Cardiac fibroblast (primary cell): ENCODE measurements at places on chromosomes 2 and 18.

DNA sequence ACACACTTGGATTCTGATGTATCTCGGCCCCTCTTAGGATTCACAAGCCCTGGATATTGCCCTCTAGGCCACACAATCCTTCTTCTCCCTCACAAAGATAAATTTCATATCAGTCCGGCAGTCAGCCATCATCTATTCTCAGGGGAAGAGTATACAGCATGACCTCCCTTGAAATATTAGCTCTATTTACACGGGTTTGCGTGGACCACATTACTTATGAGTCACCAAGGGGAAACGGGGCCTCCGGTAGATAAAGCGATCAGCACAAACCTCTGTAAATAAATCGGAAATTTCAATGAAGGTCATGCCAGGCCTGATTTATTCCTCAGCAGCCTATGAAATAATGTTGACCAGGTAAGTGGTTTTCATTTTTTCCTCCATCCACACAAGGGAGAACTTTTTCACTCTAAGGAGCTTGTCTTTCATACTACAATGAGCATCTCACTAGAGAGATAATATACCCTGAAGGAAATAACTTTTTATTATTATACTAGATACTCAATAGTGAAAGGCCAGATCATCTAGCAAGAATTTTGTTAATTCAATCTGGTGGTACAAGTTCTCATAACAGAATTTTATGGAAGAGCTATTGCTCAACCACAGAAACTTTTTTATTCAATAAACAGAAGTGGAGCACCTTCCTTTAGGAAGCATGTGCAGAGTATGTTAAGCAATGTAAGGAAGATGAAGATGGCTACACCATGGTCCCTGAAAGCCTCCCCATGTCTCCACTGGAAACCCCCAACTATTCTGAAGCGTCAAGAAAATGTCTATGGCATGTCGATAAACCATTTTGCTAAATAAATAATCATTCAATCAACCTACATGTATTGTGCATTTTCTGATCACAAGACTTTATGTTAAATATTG is 125.2 kb upstream of the PIK3C3 start:
- DNase-seq, result peak; percentile 24

DNA sequence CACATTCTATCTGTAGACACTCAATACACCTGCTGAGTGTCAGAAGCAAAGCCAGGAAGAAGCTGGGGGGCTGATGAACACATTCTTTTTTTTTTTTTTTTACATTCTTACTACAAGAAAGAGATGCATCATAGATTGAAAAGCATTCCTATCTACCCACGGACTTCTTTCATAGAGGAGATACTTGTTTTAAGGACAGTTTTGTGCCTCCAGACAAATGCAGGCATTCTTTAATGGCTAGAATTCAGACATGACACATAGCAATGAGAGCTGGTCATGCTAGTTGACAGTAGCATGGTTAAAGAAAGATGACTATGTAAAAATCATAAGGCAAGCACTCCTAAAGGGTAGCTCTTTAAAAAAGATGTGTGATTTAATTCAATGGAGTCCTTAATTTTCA is 110.2 kb downstream of the EPHA4 start:
- no peak for DNase-seq

DNA sequence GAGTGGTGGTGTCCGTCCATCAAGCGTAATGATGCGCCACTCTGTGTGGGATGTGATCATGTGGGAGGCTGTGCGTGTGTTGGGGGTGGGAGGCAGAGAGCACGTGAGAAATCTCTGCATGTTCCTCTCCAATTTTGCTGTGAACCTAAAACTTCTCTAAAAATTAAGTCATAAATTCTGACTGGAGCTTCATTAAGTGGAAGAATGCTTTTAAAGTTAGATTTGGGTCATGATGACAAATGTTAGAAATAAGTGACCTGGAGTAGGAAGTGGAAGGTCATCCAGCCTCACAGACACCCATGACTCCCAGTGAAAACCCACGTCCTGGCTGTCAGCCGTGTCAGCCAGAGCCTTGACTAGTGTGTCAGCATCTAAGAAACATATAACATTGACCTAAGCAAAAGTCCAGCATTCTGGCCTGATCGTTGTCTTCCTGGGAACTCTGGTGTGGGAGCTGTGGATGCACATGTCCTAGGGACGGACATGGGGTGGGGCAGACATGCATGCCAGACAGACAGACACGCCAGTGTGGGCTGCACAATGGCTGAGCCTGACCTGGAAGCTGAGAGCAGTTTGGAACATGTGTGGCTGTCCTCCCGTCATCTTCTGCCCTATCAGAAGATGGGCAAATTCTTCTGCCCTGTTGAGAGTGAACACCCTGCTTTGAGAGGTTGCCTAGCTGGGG is 245.6 kb downstream of the FAM210A start:
- no peak for DNase-seq

- no peak for DNase-seq
Observed at GRCh38 chr2:10960606-10961489, 49.1 kb downstream of the KCNF1 start.

GRCh38 chr2:179260224-179260623 is 4.4 kb downstream of the SESTD1 start:
- DNase-seq, result no peak

GRCh38 chr2:100236166-100236565 is 86.1 kb downstream of the LONRF2 start:
- DNase-seq, result no peak

GRCh38 chr2:136029149-136029548 is 43.7 kb upstream of the DARS1 start:
- no peak for DNase-seq

DNA sequence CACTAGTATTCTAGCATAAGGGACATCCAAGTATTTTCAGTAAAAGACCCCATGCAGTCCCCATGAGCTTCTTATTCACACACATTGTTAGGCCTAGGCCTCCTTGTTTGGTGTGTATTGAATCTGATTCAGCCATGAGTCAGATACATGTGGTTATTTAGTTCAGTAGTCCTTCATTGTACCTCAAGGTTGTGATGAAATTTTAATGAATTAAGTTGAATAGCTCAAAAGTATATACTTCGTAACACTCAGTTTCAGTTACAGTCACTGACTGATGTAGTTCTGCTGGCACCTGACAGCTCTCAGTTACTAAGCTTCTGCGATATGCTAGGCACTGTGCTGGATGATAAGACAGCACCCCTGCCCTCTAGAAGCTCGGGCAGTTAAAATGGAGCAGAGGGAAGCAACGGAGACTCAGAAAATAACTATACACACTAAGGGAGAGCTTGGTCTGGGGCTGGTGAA is 86.4 kb downstream of the XRCC5 start:
- peak; percentile 59 for DNase-seq

- DNase-seq, result no peak
Observed at GRCh38 chr18:76771192-76771799, 51.1 kb upstream of the ZNF236 start.
